ENCODE measurements at places on chromosomes 16 and 17. TPM values are rescaled to one million over a fixed set of nuclear protein-coding genes. Genes with fewer than 3 reads are reported as not detected.

DNA sequence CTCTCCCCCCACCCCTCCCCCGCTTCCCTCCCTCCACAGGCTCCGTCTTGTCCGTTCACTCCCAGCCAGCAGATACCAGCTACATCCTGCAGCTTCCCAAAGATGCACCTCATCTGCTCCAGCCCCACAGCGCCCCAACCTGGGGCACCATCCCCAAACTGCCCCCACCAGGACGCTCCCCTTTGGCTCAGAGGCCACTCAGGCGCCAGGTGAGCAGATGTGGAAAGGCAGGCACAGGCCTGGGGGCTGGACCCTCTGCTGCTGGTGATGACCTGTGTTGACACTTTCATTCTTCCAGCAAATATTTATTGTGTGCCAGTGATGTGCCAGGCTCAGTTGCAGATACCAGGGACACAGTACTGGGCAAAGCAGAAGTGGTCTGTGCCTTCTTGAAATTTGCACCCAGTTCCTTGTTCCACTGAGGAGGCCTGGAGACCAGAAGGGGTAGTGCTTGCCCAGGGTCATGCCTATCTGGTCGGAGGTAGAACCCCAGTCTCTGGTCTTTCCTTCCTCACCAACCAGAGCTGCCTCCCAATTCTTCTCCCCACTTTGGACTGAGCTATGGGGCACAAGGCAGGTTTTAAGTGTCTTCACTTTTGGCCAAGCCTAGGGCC lies 10.3 kb upstream of the ABCC3 start:
- H3K27me3 ChIP-seq: no peaks in the 10 kb centered on the region
- no peak overlapping the region for H3K4me3 ChIP-seq
- no peaks in the 10 kb centered on the region for H3K36me3 ChIP-seq
- peaks cover 2% of the 10 kb centered on the region for H3K4me1 ChIP-seq
- H3K27ac ChIP-seq: no peak overlapping the region

- no peak overlapping the region for H3K4me3 ChIP-seq
- H3K27ac ChIP-seq: no peak overlapping the region
- no peak for DNase-seq
These were observed 259.4 kb upstream of the AXIN2 start for GRCh38 chr17:65820811-65821210.

The TEX14 gene
- 0.89 TPM for total RNA-seq

The CCL5 gene
- total RNA-seq: 0.34 TPM

GRCh38 chr16:4133897-4134372 lies 17.7 kb upstream of the ADCY9 start:
- H3K4me3 ChIP-seq: no peak overlapping the region
- DNase-seq: no peak
- no peak overlapping the region for H3K27ac ChIP-seq

DNA sequence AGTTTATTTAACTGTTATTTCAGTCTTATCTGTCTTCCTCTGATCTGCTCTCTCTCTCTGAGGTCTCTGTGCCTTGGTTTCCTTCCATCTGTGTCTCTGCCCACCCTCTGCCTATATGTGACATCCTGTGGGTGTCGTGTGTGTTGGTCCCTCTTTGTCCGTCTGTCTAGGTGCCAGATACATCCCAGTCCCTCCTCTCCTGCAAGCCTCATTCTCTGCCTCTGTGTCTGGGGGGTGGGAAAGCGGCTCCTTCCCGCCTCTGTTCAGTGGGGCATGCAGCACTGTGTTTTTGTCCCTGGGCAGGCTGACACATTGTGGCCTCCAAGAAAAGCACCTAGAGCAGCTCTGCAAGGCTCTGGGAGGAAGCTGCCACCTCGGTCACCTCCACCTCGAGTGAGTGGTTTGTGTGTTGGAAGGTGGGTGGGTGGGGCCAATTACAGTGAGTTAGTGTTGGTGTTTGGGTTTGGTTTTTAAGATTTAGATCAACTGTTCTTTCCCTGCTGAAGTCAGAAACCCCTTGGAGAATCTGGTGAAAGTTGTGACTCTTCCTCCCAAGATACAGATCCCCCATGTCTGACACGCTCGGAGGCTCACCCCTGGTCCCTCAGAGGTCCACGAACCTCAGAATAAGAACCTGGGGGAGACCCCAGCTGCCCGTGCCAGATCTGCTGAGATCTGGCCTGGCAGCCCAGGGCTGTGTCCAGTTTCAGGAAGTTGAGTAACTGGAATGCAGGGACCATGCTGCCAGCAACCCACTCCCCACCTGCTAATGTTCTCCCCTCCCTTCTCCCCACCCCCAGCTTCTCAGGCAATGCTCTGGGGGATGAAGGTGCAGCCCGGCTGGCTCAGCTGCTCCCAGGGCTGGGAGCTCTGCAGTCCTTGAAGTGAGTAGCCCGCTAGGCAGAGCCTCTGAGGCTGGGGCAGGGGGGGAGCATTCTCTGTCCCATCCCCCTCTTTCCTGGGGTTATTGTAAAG lies 50.9 kb upstream of the CPNE2 start:
- no peak for DNase-seq
- H3K36me3 ChIP-seq: no peaks in the 10 kb centered on the region
- H3K4me1 ChIP-seq: peaks cover 3% of the 10 kb centered on the region
- no peaks in the 10 kb centered on the region for H3K27me3 ChIP-seq

DNA sequence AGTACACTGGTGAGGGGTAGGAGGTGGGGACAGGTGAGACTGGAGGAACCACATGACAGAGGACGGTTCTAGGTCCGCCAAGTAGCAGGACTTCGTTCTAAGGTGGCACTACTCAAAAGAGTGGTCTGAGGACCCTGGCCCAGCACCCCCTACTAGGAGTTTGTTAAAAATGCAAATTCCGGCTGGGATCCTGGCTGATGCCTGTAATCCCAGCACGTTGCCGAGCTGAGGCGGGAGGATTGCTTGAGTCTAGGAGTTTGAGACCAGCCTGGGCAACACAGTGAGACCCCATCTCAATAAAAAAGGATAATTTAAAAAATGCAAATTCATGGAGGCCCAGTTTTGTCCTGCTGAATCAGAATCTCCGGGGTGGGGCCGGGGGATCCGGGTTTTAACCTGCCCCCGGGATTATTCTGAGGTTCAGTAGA lies 59.1 kb downstream of the WSB1 start:
- no peaks in the 10 kb centered on the region for H3K27me3 ChIP-seq
- no peaks in the 10 kb centered on the region for H3K36me3 ChIP-seq
- DNase-seq: no peak
- H3K4me1 ChIP-seq: peaks cover 29% of the 10 kb centered on the region

DNA sequence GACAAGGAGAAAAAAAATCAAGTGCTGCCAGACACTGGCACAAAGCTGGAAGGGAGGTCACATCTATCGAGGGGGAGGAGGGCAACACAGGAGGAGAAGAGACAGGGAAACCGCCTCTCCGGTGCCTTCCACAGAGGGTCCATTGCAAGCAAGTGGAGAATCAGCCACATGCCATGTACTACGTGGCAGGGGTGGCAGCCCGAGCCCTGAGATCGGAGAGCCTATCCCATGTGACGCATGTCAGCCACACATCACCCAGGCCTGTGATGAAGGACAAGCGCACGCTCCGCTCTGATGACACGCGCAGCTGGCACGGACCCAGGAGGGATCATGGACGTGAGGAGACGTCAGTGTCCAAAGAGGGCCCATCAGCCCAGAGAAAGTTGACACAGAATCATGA lies 30.1 kb downstream of the ADCY9 start:
- H3K27ac ChIP-seq: no peak overlapping the region
- no peaks in the 10 kb centered on the region for H3K27me3 ChIP-seq
- H3K4me1 ChIP-seq: peaks cover 23% of the 10 kb centered on the region
- no peaks in the 10 kb centered on the region for H3K36me3 ChIP-seq

GRCh38 chr16:71201054-71201453 lies 29.5 kb downstream of the HYDIN start:
- no peak overlapping the region for H3K4me3 ChIP-seq
- H3K27ac ChIP-seq: no peak overlapping the region
- DNase-seq: no peak
- no peaks in the 10 kb centered on the region for H3K4me1 ChIP-seq
- H3K27me3 ChIP-seq: peaks cover 14% of the 10 kb centered on the region

DNA sequence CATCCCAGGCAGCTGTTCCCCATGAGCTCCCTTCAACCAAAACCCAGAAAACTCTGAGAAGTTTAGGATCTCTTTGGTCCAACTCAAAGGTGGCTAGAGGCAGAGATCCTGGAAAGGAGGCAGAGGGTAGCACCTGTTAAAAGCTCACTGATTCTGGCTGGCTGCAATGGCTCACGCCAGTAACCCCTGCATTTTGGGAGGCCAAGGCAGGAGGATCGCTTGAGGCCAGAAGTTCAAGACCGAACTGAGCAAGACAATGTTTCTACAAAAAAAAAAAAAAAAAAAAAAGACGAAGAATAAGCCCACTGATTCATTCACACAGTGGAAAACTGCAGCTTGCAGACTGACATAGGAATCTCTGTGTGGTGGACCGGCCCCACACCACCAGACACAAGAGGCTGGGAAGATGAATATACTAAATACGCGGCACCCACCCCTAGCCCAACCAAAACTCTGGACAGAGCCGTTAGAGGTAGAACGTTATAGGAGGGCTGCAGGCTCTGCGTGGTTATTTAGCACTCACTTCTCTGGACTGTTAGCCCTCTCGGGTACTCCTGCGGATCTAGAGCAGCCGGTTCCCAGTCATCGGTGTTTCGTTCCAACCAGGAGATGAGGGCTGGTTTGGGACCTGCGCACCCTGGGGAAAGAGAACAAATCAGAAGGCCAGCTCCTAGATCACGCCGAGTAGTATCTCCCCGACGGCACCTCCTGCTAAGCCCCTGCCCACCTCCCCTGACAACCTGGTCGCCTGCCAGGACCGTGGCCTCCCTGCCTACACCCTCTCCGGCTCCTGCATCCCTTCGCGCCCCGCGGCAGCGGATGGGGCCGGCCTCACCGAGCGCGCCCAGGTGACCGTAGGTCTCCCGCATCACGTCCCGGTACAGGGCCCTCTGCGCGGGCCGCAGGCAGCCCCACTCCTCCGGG lies 925 bp downstream of the ZNF689 start:
- no peaks in the 10 kb centered on the region for H3K27me3 ChIP-seq
- peak overlapping the region; percentile 85 for H3K4me3 ChIP-seq
- no peak for DNase-seq
- H3K4me1 ChIP-seq: peaks cover 17% of the 10 kb centered on the region
- H3K36me3 ChIP-seq: peaks cover 6% of the 10 kb centered on the region

- no peak overlapping the region for H3K4me3 ChIP-seq
- no peak overlapping the region for H3K27ac ChIP-seq
- H3K4me1 ChIP-seq: no peaks in the 10 kb centered on the region
- no peak for DNase-seq
- H3K27me3 ChIP-seq: no peaks in the 10 kb centered on the region
These were observed 336.9 kb downstream of the CDH13 start for GRCh38 chr16:82963653-82964052.
